Stimulated activated CD4-positive, alpha-beta T cell treated with anti-CD3 and anti-CD28 coated beads, Interleukin-12 subunit alpha, Interleukin-12 subunit beta, amount 100 ng/mL, for 24 hours (primary cell): ENCODE measurements at places on chromosomes 2 and 18.

GRCh38 chr2:44759823-44760222, 181.7 kb upstream of the SIX3 start:
- DNase-seq: no peak

- no peak for DNase-seq
Measured at GRCh38 chr2:2565671-2566070, 234.6 kb upstream of the MYT1L start.

- DNase-seq: no peak
Measured at GRCh38 chr2:200525066-200525465, 941 bp upstream of the SGO2 start.

DNA sequence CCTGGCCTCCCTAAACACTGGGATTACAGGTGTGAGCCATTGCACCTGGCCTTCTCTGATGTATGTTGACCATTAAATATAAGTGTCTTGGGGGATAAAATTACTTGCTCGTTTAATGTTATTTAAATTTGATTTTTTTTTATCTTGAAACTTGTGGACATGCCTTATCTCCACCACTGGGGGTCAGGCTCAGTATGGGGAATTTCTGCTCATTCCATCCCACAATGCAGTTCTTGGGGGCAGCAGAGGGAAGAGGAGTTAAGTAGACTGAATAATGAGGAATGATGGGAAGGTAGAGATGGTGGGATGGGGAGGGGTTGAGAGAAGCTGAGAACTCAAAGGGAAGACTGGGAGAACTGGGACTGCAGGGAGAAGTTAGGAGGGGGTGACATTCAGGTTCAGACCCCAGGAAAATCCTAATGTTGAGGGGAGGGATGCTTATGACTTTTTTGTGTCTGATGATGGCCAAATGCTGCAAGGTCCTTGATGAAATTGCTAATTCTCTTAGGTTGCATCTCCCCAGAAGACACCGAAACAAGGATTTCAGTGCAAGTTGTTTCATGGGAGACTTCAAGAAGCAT, 174.2 kb downstream of the MIB1 start:
- no peak for DNase-seq

- no peak for DNase-seq
Measured at GRCh38 chr18:59566533-59566971, 130.7 kb downstream of the CCBE1 start.

DNA sequence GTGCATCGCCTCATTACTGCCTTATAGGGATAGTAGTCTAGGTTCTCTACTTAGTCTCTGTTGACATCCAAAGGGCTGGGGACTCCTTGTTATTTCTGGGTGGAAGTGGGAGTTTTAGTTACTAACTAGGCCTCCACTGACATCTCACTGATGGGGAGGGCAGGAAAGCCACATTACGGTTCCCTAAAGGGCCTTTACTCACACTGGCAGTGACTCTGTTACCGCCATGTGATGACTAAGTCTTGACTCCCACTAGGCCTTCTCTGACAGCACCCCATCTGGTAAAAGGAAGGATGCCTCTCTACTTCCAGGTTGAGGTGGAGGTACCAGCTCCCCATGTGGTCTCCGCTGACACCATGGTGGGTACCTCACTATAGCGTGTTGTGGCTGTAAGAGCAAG, 14.0 kb upstream of the BCL2L11 start:
- DNase-seq: no peak

GRCh38 chr18:63590373-63590772, 3.2 kb downstream of the SERPINB13 start:
- DNase-seq: no peak

- DNase-seq: no peak
Measured at GRCh38 chr18:62710417-62710816, 4.9 kb upstream of the PHLPP1 start.

- DNase-seq: peak; percentile 28
Measured at GRCh38 chr2:42568401-42569115, at the start of gene MTA3. Gene MTA3 (plus strand): TSS chr2:42568632. CDS start chr2:42568746, 114 bp downstream.

DNA sequence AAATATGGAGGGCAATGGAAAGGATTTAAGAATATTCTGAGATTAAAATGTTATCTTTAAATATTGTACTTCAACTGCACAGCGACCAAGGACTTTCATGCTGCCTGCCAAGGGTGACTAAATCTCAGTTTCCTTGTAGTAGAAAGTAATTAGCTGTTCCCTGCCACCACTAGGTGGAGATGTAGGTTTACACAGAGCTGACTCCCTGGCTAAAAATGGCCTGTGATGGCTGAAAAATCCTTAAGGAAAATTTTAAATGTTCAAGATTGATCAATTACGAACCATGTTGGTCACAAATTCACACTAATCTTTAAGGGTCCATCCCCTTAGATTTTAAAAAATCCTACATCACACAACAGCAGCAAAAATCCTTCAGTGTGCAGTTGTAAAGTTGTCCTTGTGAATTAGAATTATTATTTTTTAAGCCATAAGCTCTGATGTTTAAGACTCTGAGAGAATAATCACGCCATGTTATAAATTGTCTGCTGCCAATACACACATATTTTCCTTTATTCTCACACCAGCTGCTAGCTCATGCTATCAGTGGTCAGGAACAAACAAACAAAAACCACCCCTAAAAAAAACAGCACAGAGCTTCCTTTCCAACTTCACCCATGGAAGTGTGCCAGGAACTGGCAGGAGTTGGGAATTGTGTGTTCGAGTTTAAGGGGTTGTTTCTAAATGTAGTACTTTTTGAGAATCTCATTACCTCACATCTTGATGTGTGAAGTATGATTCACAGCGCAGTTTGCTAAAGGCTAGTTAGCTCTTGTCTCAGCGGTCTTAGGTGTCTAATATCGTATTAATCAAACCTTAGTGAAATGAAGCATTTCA, 399.8 kb downstream of the TMEM182 start:
- DNase-seq: no peak

- no peak for DNase-seq
Measured at GRCh38 chr2:166148500-166149400, 20.9 kb upstream of the SCN1A start.

- no peak for DNase-seq
Measured at GRCh38 chr2:226123300-226123699, 676.3 kb downstream of the IRS1 start.

- no peak for DNase-seq
Measured at GRCh38 chr2:111705239-111705638, 178.8 kb downstream of the ANAPC1 start.

DNA sequence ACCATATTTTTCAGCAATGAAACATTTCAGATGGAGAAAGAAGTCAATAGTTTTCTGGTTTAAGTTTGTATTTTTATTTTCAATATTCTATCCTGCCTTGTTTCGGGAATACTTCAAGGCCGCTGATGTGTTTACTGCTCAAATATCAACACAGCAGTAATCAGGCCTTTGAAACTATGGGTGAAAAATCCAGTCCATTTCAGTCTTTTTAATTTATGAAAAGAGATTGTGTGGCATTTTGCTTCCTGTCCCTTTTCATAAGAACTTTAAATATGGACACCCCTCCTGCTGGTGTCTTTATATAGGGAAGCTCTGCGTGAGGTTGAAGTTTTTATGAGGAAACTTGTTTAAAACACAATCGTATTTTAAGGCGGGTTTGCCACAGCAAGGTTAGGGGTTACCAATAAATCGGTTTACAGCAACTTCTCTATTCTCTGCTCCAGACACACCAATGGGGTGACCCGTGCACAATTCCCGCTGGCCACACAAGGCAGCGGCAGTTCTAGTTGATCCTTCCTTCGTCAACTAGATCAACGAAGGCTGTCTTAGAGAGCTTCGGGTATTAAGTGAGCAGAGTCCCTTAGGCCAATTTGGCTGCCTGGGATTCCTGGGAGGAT, 1.2 kb upstream of the TANC1 start:
- no peak for DNase-seq

DNA sequence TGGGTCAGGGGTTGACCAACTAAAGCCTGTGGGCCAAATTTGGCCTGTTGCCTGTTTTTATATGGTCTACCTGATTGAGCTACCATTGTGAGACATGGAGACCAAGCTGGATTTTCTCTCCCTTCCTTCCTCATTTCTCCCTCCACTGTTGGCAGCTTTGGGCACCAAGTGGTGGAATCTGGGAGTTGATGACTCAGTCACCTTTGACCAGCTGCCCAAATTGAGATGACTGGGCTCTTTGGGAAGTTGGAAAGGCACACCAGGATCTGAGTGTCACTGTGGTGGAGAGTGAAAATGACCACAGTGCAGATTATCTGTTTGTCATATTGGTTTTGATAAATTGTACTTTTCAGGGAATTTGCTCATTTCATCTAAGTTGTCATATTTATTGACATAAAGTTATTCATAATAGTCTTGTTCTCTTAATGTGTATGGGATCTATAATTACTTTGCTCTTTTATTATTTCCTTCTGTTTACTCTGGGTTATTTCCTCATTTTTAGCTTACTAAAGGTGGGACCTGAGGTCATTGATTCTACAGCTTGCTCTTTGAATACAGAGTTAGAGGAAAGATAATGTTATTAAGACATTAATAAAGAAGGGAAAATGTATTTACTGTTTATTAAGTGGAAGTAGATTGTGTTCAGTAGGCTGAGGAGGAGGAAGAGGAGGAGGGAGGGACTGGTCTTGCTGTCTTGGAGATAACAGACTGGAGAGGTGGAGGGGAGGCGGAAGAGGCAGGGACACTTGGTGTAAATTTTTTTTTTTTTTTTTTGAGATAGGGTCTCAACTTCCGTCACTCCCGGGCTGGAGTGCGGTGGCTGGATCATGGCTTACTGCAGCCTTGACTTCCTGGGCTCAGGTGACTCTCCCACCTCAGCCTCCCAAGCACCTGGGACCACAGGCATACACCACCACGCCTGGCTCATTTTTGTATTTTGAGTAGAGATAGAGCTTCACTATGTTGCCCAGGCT, 31.8 kb downstream of the AGFG1 start:
- DNase-seq: no peak

- DNase-seq: no peak
Measured at GRCh38 chr2:238238311-238238765, 1.5 kb downstream of the HES6 start.

DNA sequence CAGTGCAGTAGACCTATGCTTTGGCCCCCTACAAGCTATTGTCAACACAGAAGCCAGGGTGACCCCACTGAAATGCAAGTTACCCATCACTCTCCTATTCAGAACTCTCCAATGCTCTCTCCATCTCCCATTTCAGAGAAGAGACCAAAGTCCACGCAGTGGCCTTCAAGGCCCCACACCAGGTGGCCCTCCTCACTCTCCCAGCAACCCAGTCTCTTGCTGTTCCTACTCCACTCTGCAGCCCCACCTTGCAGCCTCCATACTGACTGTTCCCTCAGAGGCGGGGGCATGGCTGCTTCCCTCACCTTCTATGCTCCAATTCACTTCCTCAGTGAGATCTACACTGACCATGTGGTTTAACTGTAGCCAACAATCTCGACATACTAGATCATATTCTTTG, 313.3 kb downstream of the CELF4 start:
- DNase-seq: no peak

DNA sequence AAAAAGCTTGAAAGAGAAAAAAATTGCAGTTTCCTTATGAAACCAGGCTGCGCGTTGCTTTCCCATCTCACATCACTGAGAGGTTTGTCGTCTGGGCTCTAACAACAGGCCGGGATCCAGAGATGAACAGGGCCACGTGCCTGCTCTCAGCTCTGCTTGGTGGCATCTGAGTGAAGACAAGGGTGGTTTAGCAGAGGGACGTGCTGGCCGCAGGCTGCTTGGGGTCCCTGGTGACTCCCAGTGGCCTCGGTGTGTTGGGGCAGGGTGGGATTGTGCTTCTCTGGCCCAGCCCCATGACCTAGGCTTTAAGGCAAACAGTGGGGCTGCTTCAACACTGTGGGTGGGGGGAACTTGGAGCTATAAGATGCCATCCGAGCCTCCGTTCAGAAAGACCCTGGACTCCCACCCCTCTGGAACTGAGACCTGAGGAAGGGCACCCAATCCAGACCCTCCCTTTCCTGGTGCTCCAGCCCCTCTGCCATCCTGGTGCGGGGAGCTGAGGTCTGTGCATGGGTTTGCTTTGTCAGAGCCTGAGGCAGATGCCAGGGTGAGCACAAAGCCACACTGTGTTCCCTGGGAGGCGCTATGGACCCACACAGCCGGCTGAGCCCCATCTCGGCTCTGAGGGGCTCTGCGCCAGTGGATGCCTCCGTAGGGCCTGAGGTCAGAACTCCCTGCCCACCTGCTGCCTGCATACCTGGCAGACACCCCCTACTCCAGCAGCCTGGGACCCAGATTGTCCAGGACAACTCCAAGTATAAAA, 18.4 kb upstream of the HPCAL1 start:
- no peak for DNase-seq

GRCh38 chr2:240519396-240520129, 38.2 kb downstream of the ANKMY1 start:
- DNase-seq: no peak

DNA sequence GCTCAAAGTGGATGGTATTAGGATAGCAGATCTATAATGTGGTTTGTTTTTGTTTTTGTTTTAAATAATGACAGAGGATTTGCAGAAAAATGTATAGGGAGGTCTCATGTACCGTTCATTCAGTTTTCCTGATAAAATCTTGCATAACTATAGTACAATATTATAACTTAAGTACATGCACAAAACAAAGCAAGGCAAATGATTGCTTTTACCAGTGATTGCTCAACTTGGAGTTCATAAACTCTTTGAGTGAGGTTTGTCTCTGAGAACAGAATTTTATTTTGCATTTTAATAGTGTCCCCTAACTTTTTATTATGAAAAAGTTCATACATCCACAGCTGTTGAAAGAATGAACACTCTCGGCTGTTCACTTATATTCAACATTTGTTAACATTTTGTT, 96.6 kb downstream of the MAP4K4 start:
- no peak for DNase-seq

DNA sequence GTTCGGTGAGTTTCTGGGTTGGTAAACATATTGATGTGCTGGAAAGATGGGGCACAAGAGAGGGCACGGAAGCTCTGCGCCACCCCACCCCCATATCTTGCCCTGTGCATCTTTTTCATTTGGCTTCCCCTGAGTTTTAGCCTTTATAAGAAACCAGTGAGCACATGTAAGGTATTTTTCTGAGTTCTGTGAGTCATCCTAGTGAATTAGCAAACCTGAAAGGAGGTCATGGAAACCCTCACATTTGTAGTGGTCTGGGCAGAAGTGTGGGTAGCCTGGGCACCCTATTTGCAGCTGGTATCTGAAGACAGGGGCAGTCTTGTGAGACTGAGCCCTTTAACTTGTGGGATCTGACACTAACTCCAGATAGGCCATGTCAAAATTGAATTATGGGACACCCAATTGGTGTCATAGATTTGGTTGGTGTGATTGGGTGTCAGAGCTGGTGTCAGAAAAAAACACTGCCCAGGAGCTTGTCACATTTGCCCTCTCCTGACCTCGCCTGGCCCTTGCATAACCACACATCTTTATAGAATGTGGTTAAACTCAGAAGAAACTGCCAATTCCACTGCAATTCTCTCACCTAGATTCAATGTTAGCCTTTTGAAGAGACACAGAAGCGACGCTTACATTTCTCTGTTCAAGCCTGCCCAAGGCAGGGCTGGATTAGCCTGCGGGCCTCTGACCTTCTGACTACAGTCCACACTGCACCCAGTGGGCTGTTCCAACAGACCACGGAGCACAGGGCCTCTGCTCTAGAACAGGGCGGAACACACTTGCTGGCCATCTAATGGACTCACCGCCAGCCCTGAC, 12.0 kb upstream of the GALM start:
- peak; percentile 73 for DNase-seq

GRCh38 chr2:20339012-20339411, 11.6 kb downstream of the PUM2 start:
- DNase-seq: no peak

- DNase-seq: no peak
Measured at GRCh38 chr2:126880324-126880723, 18.4 kb upstream of the TEX51 start.

GRCh38 chr2:64371727-64372126, 82.2 kb upstream of the LGALSL start:
- DNase-seq: no peak

- no peak for DNase-seq
Measured at GRCh38 chr2:224984637-224985036, 57.6 kb downstream of the DOCK10 start.
